ENCODE measurements at places on chromosomes 16 and 17.
A peak's percentile ranks its signal among the peaks of the same experiment; 100 is the strongest.

DNA sequence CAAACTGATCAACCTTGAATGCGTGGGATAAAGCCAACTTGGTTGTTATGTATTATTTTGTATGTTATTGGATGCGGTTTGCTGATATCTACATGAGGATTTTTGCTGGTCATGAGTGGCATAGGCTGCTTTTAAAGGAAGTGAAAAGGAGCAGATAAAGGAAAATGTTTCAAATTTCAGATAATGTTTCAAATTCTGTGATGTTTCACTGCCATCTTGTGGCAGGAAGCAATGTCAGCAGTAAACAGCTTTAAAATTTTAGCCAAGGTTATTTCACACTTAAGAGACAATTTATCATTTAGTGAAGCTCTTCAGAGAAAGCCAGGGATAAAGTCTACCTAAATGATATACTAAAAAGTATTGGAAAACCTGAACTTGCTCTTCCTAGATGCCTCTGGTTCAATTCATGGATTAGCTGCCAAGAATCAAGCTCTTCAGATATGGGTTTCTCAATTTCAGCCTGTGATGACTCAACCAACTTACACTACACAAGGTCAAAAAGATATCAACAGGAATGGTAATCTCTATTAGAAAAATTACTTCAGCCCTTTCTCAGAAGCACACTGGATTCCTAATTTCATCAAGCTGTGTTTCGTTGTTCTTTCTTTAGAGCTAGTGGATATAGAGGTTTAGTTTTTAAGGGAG lies 136.0 kb upstream of the C17orf78 start:
- peak; percentile 63 for DNase-seq

GRCh38 chr17:19648475-19649273 lies at the start of gene ALDH3A2:
Gene ALDH3A2 (plus strand): TSS chr17:19648751. CDS start chr17:19648972, 221 bp downstream.
- DNase-seq = peak; percentile 84

GRCh38 chr17:75006653-75007052 lies 5.8 kb upstream of the MRPL58 start:
- no peak for DNase-seq

DNA sequence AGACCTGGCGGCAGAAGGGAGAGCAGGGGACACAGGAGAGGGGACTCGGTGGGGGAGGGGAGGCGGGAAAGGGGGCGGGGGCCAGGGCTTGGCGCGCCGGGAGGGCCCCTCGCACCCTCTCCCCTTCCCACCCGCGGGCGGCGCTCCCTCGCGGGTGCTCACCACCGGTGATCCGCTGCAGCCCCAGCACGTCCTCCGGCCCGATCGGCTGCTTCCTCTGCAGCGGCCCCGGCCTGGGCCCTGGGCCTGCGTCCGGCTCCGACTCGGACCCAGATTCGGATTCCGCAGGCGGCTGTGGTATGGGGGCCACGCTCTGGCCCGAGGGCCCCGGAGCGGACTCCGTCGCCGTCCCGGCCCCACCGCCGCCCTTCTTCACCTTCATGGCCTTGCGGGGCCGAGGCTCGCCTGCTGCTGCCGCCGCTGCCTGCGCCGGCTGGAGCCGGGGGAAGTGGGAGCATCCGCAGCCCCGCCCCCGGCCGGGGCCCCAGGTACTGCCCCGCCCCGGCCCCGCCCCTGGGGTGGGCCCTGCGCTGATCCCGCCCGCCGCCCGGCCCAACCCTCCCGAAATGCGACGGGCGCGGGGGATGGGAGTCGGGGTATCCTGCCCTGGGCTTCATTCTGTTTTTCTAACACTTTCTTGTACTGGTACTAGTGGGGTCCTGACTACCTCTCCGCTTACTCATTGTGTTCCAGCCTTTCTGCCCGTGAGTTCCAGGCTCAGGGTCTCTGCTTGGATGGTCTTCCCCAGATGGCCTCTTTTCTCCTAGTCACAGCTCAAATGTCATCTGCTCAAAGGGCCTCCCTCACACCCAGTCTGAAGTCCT lies at the start of gene UNC119:
Gene UNC119 (minus strand): TSS at position 449 of the 824 bp plus-strand sequence. CDS start 67 bp downstream, at position 382.
- no peak for DNase-seq

GRCh38 chr16:48008011-48008525 lies 147.7 kb downstream of the ABCC12 start:
- DNase-seq = no peak

- no peak for DNase-seq
Measured at GRCh38 chr17:15915961-15916360, 29.0 kb upstream of the ADORA2B start.

GRCh38 chr16:74991593-74992403 lies 6.9 kb upstream of the WDR59 start:
- DNase-seq = peak; percentile 62

- no peak for DNase-seq
Measured at GRCh38 chr16:79012671-79013434, 587.7 kb downstream of the MAF start.

DNA sequence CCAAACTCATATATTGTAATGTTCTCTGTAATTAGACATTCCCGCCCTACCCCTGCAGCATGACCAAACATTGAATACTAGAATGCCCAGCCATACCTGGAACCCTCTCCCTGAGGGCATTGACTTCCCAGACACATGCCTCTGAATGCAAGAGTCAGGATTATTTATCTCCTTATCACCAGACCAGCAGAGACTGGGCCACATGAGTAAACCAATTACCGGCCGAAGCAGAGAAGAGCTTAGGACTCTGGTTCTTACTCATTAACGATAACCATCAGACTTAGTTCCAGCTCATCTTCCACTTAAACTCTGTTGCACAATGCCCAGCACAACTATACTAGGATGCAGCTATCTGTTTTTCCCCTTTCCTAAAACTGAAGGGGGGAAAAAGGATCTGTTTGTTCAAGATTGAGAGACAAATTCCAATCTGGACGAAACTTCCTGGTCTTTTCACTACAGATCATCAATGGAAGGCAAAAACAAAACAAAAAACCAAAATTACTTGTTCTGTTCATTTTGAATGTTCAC lies 88.2 kb upstream of the CORO6 start:
- peak; percentile 97 for DNase-seq

GRCh38 chr16:69514356-69514755 lies 51.4 kb upstream of the NFAT5 start:
- no peak for DNase-seq

DNA sequence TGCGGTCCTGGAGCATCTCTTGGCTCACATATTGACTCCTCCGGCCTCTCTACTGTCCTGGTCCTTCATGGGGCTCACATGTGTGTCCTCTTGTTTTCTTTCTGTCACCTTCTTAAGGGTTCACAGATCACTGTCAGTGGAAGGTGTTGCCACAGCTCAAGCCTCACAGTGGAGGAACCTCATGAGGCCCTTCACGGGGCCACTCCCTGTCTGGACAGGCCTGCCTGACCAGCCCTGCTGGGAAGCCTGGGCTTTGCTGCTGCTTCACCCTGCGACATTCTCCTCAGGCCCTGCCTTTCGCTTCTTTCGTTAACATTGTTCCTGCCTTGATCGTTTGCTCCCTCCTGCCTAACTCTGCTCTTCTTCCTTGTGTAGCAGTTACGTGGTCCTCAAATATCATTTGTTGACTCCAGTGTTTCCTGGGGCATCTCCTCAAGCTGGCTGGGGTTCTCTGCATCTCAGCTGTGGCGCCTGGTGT lies 55.9 kb downstream of the WDR45B start:
- no peak for DNase-seq

DNA sequence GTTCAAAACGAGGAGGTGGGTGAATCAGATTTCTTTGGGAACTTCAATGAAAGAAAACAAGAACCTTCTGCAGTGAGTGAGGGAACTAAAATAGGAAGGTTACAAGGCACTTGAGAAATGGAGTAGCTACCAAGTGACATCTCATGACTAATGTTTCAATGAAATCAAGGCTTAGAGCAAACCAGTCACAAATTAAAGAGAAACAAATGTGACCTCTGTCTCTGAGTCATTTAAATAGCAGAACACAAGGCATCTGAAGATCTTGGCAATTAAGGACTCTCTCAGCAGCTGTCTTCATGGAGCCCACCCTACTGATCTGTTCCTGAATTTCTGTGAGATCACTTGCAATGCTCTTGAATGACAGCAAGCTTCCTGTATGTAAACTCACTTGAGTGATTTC lies 109.5 kb downstream of the CDH11 start:
- no peak for DNase-seq

DNA sequence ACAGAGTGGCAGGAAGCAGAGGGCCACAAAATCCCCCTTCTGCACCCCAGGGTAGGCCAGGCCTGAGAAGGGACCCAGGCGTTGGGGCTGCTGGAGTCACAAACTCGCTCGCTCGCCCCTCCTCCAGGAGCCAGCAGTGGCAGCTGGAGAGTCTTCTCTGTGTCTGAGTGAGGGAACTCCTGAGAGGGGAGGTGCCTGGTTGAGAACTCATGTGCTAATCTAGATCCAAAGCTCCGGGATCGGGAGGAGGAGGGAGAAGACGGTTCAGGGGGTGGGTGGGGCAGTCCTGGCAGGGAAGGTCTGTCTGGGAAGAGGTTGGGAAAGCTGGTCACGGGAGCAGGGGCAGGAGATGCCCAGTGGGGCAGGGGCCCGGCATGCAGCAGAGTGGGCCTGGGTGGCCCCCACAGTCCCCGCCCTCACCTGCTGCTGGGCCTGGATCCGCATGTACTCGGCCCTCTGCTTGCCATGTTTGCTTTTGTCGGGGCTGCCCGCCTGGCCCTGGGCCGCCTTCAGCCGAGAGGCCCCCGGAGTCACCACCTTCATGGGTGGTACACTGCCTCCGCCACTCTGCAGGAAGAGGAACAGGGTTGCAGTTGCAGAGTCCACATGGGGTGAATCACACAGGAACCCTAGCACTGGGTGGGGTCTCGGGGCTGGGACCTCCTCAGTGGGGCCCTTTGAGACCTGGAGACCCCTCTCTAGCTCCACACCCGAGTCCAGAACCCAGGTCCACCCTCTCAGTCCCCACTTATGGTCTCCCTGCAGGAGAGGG lies 62.2 kb downstream of the SRCIN1 start:
- no peak for DNase-seq

GRCh38 chr16:66948134-66948836 lies 12.8 kb upstream of the CES3 start:
- no peak for DNase-seq

- no peak for DNase-seq
Measured at GRCh38 chr17:29057361-29057760, 14.4 kb downstream of the PIPOX start.

DNA sequence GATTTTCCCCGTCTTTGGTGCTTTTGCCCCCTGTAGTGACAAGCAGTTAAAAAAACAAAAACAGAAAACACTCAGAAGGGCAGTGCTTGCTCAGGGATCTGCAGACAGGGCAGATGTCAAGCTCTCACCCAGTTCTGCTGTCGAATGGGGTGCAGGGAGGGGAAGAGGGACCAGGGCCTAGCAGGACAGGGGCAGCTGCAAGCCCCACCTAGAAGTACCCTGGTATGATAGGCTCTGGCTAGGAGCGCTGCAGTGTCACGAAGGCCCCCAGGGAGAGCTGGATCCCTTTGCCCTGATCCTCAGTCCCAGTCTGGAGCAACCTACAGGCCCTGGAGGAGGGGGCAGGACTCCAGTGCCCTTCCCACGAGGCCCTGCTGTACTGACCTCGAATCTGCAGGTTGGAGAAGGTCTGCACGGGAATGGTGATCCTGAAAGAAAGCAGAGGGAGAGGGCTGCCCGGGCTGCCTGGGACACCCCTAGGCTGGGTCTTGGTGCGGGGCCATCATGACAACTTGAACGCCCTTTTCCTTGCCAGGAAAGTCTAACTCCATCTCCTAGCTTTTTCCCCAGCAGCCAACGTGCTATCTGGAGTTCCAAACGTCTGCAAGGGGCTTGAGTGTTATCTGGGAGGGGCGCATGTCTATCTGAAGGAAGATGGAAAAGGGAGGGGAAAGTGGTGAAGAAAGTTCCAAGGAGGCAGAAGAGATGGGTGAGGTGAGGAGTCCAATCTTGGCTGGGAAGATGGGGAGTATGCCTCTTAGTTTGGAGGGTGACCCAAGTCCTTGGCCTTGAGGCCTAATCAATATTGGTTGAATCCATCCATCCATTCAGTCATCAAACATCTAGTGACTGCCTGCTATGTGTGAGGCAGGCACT lies 4.8 kb downstream of the GFAP start:
- DNase-seq = no peak

DNA sequence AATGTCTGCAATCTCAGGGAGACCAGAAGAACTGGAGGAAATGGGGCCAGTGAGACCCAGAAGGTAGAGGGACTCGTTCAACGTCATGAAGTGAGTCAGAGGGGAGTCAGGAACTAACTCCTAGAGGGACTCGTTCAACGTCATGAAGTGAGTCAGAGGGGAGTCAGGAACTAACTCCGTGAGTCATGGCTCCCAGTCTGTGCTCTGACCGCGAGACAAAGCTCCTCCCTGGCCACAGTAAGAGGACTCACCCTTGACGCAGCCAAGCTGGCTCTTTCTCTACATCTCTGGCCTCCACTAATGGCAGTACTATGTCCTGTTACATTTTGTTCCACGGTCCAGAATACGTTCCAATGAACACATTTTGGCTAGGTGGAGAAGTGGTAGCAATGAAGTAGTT lies 902.5 kb downstream of the KCNJ2 start:
- peak; percentile 96 for DNase-seq

DNA sequence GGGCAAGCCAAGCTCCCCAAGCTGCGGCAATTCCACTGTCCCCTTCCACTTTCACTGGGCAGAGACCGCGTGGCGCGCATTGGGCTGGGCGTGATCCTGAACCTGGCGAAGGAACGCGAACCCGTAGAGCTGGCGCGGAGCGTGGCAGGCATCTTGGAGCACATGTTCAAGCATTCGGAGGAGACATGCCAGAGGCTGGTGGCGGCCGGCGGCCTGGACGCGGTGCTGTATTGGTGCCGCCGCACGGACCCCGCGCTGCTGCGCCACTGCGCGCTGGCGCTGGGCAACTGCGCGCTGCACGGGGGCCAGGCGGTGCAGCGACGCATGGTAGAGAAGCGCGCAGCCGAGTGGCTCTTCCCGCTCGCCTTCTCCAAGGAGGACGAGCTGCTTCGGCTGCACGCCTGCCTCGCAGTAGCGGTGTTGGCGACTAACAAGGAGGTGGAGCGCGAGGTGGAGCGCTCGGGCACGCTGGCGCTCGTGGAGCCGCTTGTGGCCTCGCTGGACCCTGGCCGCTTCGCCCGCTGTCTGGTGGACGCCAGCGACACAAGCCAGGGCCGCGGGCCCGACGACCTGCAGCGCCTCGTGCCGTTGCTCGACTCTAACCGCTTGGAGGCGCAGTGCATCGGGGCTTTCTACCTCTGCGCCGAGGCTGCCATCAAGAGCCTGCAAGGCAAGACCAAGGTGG lies 9.8 kb downstream of the SARM1 start:
- no peak for DNase-seq

GRCh38 chr16:46618516-46618915 lies 2.7 kb downstream of the SHCBP1 start:
- no peak for DNase-seq

DNA sequence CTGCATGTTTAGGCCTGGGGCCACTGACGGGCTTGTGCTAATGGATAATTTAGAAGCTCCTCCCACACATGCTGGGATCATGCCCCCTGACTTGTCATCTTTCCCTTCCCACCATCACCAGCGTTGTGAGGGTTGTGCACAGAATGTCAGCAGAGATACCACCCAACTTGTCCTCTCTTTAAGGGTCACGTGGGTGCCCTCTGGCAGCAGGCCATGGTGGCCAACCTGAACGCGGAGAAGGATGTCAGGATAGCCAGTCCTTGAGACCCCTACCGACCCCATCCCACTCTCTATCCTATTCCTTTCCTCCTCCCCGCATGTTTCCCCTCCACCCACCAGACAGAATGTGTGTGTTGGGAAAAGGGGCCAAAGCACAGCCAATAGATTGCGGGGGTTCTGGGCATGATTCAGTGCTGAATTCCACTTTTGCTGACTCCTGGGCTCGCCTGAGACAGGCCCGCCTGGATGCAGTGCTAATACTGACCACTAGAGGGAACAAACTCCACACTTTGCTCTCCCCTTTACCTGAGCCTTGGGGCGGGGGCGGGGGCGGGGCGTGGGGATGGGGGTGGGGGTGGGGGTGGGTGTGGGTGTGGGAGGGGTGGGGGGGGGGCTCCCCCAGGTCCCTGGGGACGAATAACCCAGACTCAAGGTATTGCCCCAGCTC lies at the start of gene GH2:
Gene GH2 (minus strand): TSS at position 10 of the 667 bp plus-strand sequence. CDS start 143 bp downstream, outside the sequence.
- peak; percentile 32 for DNase-seq
